ENCODE measurements at places on chromosomes 4 and X.

GRCh38 chr4:41294445-41295062 lies 37.8 kb downstream of the UCHL1 start:
- no peak for DNase-seq

DNA sequence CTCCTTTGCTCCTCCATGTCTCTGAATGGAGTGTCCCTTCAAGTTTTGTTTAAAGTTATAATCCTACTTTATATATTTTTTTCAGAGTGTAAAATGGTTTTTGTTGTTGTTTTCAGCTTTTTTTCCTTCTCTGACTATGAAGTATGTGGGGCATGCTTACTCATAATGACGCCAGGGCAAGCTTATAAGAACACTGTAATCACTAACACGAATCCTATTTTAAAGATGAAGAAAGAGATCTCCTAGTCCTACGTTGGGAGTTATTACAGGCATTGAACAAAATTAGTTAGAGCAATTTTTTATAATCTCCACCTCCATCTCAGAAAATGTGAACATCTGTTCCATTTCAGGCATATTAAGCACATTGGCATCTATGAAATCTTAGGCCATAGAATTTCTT lies 268.1 kb upstream of the MAGEB2 start:
- no peak for DNase-seq

GRCh38 chr4:5755161-5755560 lies 44.2 kb downstream of the EVC start:
- DNase-seq = no peak

DNA sequence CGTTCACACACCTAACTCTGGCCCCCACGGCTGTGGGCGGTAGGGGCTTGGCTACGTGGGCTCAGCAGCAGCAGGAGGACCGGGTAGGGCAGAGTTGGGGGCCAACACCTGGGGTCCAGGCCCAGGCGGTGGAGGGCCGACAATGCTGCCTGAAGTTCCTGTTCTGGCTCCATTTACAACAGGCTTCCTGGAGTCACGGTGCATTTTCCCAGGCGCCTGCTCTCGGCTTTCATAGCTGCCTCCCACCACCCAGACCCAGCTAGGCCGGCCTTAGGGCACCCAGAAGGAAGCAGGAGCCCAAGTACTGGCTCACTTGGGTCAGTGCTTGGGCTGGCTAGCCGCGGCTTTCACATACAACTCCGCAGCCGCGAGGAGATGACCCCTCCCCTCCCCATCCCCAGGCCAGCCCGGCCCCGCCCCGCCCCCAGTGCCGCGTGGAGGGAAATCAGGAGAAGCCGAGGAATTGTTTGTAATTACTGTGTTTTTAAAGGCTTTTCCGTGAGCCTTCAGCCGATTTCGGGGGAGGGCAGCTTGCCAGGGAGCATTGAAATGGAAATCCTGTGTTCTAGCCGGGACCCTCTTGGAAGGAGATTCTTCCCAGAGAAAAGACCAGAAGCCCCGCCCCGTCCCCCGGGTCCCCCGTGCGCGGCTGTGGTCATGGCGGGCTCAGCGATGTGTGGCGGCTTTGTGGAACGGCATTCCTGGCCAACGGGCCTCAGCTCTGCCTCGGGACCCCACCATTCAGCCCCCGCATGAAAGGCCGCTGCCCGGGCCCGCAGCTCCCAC lies 28.5 kb downstream of the PJA1 start:
- DNase-seq = no peak

DNA sequence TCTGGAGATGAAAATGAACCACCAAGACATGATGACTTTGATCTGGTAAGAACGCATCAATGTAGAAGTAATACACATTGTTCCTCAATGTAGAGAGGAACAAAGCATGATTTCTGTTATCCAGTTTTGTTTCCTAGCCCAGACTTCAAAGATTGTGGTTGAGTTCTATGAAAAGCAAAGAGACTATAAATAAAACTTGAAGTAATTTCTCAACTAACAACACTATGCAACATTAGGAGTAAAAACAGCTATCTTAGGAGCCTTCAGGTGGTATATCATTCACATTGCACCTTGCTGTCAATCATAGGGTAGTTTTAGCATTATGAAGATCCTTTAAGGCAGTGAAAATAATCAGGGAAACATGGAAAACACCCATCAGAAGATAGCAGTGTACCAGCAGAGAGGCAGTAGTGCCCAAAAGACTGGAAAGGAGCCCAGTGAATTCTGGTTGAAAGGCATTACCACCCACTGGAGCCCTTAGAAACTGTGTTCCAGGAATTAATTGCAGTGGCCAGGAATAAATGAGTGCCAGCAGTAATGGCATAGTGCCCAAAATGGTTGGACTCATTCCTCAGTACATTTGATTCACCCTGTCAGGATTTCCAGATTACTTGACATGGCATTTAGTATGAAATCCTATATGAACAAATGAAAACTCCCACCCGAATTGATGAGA lies 300.7 kb upstream of the CXXC4 start:
- no peak for DNase-seq

- DNase-seq = no peak
Observed at GRCh38 chrX:23380581-23380980, 45.9 kb downstream of the PTCHD1 start.

- DNase-seq = no peak
Observed at GRCh38 chrX:140764401-140764919, 54.9 kb downstream of the LINC00632 start.

- DNase-seq = no peak
Observed at GRCh38 chr4:184439386-184439785, 35.0 kb downstream of the IRF2 start.

All from H4 (cell line).